ENCODE measurements at places on chromosomes 2 and 18.

GRCh38 chr2:165681841-165682240 is 112.2 kb downstream of the GALNT3 start:
- DNase-seq, result no peak

DNA sequence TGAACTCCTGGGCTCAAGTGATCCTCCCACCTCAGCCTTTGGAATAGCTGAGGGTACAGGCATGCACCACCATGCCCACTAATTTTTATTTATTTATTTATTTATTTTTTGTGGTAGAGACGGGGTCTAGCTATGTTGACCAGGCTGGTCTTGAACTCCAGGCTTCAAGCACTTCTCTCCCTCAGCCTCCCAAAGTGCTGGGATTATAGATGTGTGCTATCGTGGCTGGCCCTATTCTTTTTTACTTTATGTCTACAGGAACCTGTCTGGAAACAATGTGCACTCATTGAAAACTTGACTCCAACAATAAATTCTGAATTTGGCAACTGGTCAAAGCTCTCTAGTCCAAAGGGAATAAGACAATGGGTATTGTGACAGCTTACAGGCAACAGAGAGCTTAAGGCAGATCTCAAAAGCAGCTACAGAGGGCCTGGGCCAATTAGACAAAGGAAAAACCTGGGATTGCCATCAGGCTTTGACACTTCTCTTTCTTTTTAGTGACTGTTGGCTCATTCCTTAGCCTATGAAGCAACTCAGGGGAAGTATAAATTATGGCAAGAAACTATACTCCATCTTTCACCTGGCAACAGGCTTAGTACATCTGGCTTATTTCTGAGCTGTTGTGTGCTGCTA is 55.1 kb upstream of the RAPGEF4 start:
- DNase-seq, result no peak

- no peak for DNase-seq
These were observed 168.7 kb upstream of the SKOR2 start for GRCh38 chr18:47420130-47420529.

DNA sequence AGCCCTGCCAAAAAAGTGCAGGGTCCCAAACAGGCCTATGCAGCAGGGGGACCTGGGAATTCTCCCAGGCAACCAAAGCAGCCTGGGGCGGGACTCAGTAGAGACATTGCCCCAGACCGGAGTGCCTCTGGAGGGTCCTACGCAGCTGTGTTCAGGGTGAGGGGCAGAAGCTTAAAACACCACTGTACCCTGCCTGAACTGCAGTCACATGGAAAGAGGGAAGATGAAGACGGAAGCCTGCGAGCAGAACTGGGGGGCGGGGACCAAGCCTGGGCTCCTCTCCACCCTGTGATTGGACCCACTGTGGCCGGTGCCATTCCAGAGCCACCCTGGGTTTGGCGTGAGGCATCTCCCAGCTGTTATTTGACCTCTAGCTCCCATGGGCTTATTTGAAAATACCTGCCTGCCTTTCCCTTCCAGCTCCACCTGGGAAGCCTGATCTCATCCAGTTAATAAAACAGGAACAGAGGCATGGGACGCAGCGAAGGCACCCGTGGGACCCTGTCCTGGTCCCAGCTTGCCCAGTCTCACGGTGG is 183.1 kb downstream of the SMAD2 start:
- DNase-seq, result no peak

- DNase-seq, result no peak
These were observed 84.0 kb downstream of the PTGR3 start for GRCh38 chr18:75124991-75125381.

- DNase-seq, result no peak
These were observed 439.8 kb upstream of the TMEFF2 start for GRCh38 chr2:192634557-192634956.
